SK-N-MC (cell line): ENCODE measurements at places on chromosomes 2 and 18.
A peak's percentile ranks its signal among the peaks of the same experiment; 100 is the strongest.

DNA sequence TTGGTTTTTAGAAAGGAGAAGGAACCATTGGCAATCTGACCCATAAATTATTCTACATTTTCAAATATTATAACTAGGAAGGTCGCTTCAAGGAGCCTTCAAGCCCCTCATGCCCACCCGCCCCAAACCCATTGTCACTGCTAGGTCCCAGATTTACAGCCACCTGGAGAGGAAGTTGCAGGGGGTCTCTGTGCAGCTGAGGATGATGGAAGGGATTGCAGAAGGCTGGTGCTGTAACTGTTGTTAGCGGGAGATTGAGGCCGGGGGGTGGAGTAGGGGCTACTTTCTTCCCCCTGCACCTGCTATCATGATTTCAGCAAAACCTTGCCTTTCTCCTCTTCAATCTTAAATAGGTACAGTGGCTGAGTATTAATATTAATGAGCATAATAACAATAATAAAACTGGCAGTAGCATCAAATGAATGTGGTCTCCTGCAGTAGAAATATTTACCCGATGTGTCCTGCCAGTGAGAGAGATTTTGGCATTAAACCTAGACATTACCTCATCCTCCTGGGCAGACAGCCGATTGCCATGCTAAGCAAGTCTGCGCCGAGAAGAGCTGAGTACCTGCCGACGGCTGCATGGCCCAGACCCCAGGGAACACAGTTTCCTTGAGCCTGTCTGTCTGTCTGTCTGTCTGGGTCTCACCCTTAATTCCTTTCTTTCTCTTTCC is 225.4 kb downstream of the FAM210A start:
- no peak for DNase-seq

- no peak for DNase-seq
Measured at GRCh38 chr2:119692310-119692709, 13.3 kb downstream of the TMEM177 start.

- DNase-seq: no peak
Measured at GRCh38 chr2:63983986-63984605, 35.1 kb downstream of the VPS54 start.

DNA sequence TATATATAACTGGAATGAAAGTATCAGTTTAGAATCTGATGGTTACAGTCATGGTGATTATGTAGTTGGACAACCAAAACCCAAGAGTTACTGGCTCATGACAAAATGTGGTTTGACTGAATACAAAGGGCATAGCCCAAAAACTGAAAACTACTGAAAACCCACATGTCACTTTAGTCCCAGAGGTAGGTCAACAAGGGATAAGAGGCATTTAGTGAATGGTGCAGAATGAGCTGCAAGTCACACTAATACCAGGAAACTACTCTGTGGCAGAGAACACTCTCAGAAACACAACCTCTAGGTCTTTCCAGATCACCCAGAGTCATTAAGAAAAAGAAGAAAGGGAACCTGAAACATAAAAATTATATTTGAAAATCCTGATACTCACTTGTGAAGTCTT is 154.5 kb downstream of the AGPS start:
- DNase-seq: no peak

DNA sequence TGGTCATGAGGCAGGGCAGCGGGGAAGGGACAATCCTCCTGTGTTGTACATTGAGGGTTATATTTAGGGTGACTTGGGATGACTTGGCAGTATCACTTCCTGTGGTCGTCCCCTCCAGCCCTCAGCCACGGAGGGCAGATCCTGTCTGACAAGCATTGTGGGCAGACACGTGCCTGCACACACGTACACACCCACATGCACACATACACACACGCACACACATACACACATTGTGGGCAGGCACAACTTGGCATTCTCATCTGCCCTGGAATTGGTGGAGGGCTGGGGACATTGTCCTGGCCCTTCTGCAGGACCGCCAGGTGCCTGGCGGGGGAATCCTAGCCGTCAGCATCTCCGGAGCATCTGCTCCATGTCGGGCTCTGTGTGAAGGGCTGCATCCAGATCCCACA is 47.6 kb downstream of the ODC1 start:
- DNase-seq: no peak

- no peak for DNase-seq
Measured at GRCh38 chr2:207110715-207111114, 55.0 kb downstream of the KLF7 start.

GRCh38 chr2:145777297-145777696 is 1257.4 kb upstream of the ZEB2 start:
- no peak for DNase-seq

DNA sequence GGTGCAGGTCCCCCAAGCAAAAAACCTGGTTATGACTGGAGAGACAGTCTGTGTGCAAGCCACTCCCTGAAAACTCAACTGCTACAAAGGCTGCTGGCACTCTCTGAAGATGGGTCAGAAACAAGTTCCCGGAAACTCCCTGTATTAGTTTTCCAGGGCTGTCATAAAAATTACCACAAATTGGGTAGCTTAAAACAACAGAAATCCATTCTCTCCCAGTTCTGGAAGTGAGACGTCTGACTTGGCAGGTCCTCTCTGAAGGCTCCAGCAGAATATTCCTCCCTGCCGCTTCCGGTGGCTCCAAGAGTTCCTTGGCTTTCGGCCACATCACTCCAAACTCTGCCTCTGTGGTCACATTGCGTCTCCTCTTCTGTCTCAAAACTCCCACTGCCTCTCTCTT is 30.1 kb upstream of the SERPINE2 start:
- DNase-seq: no peak

GRCh38 chr18:65124633-65125032 is 626.2 kb upstream of the CDH7 start:
- DNase-seq: no peak

DNA sequence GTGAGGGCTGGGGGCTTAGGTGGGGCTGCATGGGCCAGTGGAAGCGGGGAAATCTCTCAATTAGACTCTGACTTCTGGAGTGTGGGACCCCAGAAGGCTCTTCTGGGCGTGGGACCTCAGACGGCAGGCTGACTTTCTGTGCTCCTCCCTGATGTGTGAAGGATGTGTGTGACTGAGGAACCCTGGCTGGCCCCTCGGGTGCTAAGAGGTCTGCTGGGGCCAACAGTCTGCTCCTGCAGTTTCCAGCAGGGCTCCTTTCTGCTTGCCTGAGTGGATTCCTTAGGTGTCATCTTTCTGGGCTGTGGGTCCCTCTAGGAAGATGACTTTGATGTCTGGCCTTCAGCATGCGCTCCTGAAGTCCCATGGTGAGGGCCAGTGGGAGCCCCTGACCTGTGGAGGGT is 167.5 kb downstream of the DYSF start:
- DNase-seq: no peak

DNA sequence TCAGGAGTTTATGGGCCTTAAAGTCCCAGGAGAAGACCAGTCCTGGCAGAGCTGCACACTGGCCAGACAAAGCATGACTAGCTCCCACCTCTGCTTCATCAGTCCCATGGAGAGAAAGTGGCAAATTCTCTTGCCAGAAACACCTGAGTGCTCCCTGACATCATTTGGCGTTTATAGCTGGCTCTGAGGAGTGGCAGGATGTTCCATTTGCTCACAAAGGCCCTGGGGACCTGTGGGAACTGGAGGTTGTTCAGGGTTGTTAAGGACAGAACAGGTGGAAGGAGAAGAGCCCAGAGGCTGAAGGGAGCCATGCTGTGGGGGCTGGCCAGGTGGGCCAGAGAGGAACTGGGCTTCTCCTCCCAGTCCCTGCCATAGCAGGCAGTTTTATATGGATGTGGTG is 56.1 kb downstream of the RPL37A start:
- no peak for DNase-seq

DNA sequence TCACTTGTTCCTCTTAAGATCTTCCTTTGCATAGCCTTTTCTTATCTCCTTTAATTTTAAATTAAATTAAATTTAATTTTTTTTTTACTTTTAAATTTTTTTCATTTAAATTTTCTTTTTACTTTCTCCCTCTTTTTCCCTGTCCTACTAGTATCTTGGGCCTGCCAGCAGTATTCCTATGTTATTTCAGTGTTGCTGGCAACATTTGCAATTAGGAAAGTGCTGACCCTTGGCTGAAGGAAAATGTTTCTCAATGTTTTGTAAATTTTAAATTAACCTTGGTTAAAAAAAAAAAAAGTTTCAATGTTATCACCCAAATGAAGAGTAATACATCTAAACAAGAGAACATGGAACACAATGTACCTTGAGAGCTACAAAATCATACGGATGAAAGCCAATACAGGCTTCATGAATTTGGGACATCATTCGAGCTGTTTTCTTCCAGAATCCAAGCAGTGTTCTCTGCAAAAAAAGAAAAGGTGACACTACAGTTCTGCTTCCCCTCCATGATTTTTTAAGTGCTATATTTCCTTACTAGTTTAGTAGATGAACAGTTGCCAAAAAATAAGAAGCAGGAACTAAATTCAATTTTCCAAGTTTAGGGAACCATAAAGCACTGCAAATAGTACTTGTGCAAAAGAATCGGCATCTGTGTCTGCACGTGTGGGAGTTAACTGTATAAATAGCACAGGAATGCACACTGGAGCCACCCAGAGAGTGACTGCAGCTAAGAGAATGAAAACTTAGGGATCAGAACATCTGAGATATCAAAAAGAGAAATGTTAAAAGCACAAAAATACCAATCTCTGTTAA is 55.8 kb downstream of the ICA1L start:
- DNase-seq: no peak

- no peak for DNase-seq
Measured at GRCh38 chr18:5294113-5294456, 1.4 kb downstream of the ZBTB14 start.

DNA sequence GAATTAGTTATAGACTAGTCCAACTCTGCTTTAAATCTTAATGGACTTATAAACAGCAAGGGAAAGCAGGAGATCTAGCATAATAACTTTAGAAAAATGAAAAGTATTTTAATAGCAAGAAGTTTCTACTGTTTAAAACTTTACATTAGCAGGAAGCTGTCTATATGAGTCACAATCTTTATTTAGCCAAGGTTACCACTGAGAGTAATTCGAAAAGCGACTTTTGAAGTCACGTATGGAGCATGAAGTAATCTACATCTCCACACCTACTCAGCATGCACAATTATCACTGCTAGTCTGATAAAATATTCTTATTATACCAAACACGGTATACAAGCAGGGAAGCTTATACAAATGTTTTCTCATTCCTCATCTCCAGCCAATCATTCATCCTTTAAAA is 515.4 kb upstream of the SOX11 start:
- DNase-seq: no peak

DNA sequence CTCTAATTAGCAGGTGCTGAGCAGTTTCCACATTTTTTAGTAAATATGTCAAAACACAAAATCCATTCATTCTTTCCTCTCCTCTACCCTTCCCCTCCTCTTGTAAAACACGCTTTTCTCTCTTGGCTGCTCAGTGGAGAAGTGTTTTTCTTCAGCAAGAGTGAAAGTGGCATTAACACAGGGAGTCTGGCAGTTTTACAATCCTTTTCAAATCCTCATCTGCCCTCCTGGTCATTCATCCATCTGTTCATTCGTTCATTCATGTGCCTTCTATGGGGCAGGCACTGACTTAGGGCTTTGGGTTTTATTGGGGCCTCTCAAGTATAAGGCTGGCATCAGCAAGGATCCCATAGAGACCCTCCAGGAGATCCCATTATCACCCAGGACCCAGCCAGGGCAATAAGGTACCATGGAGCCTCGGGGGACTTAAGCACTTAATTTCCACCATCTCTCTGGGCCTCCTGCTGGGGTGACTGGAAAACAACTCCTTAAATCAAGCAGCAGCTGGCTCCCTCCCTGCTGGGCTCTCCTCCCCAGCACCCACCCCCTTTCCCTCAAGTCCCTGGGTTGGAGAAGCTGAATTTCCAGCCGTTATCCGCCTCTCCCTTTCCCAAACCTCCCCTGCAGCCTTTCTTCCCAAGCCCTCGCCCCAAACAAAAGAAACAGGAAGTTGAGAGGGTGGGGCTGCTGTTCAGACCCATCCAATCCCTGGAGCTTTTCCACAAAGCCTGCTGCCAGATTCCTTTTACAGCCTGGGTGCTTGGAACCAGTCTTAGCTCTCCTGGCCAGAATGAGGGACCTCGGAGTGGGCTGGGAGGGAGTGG is 32.6 kb downstream of the MARCHF4 start:
- DNase-seq: peak; percentile 64

GRCh38 chr2:180130403-180130802 is 123.3 kb upstream of the CWC22 start:
- no peak for DNase-seq

DNA sequence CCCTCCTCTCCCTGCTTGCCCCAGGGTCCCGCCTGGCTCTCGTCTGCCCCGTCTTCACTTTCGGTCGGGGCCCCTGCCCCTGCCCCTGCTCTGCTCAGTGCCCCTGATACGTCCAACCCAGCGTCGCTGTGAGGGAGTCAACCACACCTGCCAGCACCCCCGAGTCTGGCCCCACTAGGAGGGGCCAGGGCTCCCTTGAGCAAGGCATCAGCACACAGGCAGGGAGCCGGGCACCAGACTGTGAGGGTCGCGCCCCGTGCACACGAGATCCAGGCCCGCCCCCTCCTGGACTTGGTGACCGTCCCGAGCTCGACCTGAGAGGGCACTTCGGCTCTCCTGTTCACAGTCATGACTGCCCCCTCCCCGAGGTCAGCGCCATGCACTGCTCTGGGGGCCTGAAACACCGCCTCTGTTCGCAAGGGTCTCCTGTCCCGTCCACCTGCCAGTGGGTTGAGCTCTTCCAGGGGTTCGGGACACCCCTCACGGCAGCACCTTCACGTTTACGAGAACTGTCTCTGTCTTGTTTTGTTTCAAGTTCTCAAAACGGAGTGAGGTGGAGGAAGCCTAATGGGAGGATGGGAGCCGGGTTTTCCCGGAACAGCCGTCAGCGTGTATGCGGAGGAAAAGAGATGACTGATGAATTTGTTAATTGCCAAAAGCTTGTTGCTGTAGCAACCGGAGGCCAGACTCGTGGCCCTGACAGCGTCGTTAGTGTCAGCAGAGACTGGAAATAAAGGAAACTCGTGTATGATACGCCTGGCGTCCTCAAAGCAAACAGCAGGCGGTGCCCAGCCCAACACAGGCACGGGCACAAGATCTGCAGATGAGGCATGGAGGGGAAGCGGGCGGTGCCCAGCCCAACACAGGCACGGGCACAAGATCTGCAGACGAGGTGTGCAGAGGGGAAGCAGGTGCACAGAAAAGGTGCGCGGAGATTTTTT is 48.2 kb upstream of the KCNG2 start:
- DNase-seq: no peak

DNA sequence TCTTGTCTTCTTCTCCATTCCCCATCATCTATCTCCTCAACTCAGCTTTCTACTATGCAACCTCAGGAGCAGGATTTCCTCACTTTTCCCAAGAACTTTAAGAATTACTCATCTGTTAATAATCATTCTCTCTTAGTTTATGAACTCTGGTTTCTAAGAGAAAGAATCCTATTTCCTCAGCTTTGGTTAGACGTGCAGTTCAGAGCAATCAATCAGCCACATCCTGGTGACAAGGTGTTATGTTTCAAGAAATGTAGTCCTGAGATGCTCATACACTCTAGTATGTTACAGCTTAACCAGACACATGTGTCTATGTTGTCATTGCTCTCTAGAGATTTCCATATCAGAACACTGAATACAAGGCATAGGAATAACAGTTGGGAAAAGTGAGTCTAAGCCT is 277.9 kb downstream of the MBD2 start:
- no peak for DNase-seq

GRCh38 chr2:20448977-20449306 is 2.1 kb downstream of the RHOB start:
- DNase-seq: no peak
